Naive thymus-derived CD4-positive, alpha-beta T cell (primary cell): ENCODE measurements at places on chromosomes 1 and 21. TPM values are rescaled to one million over a fixed set of nuclear protein-coding genes. Genes with fewer than 3 reads are reported as not detected.
A peak's percentile ranks its signal among the peaks of the same experiment; 100 is the strongest.

DNA sequence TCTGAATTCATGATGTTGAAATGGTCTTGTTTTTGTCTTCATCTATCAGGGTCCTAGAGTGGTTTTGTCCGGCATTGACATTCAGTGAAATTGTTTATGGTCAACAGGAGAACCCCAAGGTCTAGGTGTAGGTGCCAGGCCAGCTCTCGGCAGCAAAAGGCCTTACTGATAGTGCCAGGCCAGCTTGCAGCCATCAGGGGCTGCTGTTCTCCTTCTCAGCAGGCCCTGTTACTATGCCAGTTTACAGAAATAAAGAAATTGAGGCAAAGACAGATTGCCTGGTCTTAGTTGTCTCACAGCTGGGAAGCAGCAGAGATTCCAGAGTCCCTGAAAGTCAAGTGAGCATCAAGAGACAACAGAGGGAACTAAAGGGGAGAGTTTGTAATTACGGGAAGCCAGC, 12.0 kb downstream of the HMGB4 start:
- no peaks in the 10 kb centered on the region for H3K4me1 ChIP-seq
- H3K27me3 ChIP-seq = no peaks in the 10 kb centered on the region
- H3K36me3 ChIP-seq = no peaks in the 10 kb centered on the region
- DNase-seq = no peak
- H3K4me3 ChIP-seq = no peak overlapping the region
- H3K27ac ChIP-seq = no peak overlapping the region

GRCh38 chr1:92945748-92946270, 15.5 kb downstream of the DIPK1A start:
- H3K27me3 ChIP-seq = no peaks in the 10 kb centered on the region
- no peak for DNase-seq

DNA sequence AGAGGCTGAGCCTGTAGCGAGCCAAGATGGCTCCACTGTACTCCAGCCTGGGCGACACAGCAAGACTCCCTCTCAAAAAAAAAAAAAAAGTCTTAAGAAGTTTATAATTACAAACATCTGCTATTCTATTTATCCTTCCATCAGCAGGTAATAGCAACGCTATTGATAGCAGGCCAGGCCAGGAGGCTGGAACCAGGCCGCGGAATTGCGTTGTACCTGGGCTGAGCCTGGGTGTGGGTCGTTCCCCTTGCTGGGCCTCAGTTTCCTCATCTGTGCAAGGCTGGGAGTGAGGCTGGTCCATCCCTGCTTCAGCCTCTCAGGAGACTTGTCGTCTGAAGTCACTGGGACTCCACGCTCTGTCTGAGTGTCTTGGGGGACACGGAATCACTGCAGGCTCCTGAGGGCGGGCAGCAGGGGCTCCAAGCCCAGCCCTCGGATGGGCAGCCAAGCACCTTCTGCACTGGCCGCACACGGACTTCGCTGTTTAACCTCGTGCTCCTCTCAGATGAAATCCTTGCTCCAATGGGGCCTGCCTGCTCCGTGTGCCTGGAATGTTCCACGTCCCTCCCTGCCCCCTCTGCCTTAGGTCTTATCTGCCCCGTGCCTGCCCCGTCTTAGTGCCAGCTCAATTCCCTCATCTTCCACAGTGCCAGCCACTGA, 103.9 kb upstream of the C1orf174 start:
- no peaks in the 10 kb centered on the region for H3K27me3 ChIP-seq
- H3K4me3 ChIP-seq = no peak overlapping the region
- no peak overlapping the region for H3K27ac ChIP-seq

DNA sequence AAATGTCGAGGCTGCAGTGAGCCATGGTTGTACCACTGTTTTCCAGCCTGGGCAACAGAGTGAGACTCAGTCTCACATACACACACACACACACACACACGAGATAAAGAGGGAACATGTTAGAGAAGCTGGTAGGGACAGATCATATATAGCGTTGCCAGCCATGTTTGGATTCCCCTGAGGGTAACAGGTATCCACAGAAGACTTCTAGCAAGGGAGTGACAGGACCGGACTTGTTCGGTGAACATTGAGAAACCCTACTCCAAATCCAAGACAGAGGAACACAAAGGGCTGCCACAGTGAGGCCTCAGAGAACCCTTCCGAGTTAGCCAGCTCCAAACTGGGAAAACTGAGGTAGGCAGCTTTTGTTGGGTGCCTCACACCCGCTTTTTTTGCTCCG, 3.7 kb upstream of the SARS1 start:
- no peak overlapping the region for H3K27ac ChIP-seq
- H3K27me3 ChIP-seq = no peaks in the 10 kb centered on the region
- no peak overlapping the region for H3K4me3 ChIP-seq
- DNase-seq = no peak
- H3K4me1 ChIP-seq = peaks cover 8% of the 10 kb centered on the region
- H3K36me3 ChIP-seq = no peaks in the 10 kb centered on the region

DNA sequence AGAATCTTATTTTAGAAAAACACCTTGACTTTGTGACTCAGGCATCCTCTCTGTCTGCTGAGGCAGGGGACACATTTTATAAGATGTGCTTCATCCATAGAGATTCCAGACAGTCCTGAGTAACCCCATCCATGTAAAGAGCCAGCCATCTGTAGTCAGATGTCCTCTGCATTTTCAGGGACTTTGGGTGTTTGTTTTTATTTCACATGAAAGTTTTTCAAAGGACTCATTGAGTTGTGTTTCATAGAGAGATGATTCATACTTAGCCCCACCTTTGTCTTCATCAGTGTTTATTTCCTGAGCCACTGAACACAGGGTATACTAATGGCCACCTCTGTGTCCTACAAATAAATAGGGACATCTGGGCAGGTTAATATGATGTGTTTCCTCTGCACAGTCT, 280.4 kb downstream of the CACNA1E start:
- DNase-seq = no peak
- no peak overlapping the region for H3K4me3 ChIP-seq
- H3K36me3 ChIP-seq = no peaks in the 10 kb centered on the region
- no peaks in the 10 kb centered on the region for H3K27me3 ChIP-seq
- H3K4me1 ChIP-seq = no peaks in the 10 kb centered on the region
- no peak overlapping the region for H3K27ac ChIP-seq

- no peak for DNase-seq
- no peak overlapping the region for H3K4me3 ChIP-seq
- H3K27ac ChIP-seq = no peak overlapping the region
- no peaks in the 10 kb centered on the region for H3K4me1 ChIP-seq
These were observed 92.1 kb upstream of the RGS18 start for GRCh38 chr1:192066202-192066601.

CYP2J2 gene
- total RNA-seq = 1.4 and 1.5 TPM in 2 replicates

DNA sequence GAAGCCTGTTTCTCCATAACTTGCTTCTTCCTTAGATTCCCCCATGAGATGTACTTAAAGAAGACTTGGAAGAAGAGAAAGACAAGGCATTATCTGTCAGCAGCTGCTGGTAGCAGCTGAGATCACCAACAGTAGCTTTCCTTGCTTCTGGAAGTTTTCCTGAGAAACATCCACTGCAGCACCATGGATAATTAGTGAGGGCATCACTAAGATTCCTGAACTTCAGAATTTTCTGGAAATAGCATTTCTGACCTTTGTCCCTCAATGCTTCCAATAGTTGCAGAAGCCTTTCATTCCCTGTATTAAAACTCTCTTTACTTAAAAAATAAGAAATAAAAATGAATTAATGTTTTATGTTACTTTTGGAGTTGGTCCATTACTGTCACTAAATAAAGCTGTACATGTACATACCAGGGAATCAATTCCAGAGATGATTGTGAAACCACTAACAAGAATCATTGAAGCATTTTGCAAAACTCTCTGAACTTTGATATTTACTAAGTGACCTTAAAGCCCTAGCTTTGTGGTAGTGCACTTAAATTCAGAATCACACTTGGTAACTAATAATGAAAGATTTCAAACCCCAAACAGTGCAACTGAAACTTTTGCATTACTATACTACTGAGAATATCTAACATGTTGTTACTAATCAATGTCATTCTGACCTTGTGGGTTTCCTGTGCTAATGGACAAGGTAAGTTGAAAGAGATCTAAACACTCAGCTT, at the start of gene CFHR4:
TSS of gene CFHR4 (plus strand) at position 538 of the 725 bp plus-strand sequence. CDS start at position 637, 99 bp downstream.
- DNase-seq = no peak
- no peaks in the 10 kb centered on the region for H3K27me3 ChIP-seq
- H3K27ac ChIP-seq = no peak within 1 kb of the TSS
- no peaks in the 10 kb centered on the region for H3K4me1 ChIP-seq
- H3K4me3 ChIP-seq = no peak within 1 kb of the TSS
- no peaks in the 10 kb centered on the region for H3K36me3 ChIP-seq

DNA sequence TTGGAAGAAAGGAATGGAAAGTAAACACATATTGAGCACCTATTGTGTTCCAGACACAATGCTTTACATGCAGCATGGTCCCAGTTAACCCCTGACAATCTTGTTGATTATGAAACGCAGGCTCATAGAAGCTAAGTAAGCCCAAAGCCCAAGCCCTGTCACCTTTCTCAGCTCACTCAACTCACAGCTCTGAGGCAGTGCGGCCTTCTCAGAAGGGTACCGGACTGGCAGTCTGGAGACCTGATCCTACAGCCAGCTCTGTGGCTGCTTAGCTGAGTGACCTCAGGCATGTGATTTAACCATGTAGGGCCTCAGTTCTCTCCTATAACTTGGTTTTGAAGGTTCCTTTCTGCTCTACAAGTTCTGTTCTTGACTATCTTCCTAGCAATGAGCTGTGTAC, 464 bp upstream of the RNASEL start:
- peak overlapping the region; percentile 97 for H3K27ac ChIP-seq
- peak overlapping the region; percentile 92 for H3K4me3 ChIP-seq
- no peak for DNase-seq
- no peaks in the 10 kb centered on the region for H3K27me3 ChIP-seq
- peaks cover 16% of the 10 kb centered on the region for H3K4me1 ChIP-seq
- peaks cover 6% of the 10 kb centered on the region for H3K36me3 ChIP-seq

CD2 gene
- total RNA-seq = 186 TPM

GRHL3 gene
- total RNA-seq = not detected

- no peaks in the 10 kb centered on the region for H3K36me3 ChIP-seq
- H3K27ac ChIP-seq = no peak overlapping the region
- no peak overlapping the region for H3K4me3 ChIP-seq
- H3K4me1 ChIP-seq = no peaks in the 10 kb centered on the region
These were observed 64.8 kb upstream of the GNG4 start for GRCh38 chr1:235714205-235714897.

DNA sequence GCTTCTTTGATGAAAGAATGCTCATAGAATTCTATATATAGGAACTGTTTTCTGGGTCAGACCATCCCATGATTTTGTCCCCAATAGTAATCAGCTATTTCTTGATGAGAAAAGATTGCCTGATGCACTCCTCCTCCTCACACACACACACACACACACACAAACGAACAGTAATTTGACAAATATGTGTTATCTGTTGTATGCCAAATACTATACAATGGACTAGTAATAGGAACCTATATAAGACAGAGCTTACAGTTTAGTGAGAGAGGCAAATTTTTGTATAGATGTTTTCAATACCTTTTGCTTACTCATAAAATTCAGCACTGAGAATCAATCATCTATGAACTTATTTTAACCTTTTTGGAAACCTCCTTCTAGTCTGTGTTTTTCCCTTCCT, 76.8 kb downstream of the PLA2G4A start:
- no peak overlapping the region for H3K4me3 ChIP-seq
- H3K36me3 ChIP-seq = no peaks in the 10 kb centered on the region
- no peak overlapping the region for H3K27ac ChIP-seq

- H3K4me1 ChIP-seq = no peaks in the 10 kb centered on the region
- no peak overlapping the region for H3K4me3 ChIP-seq
- H3K27me3 ChIP-seq = no peaks in the 10 kb centered on the region
- no peak overlapping the region for H3K27ac ChIP-seq
- H3K36me3 ChIP-seq = no peaks in the 10 kb centered on the region
These were observed 62.3 kb downstream of the KAZN start for GRCh38 chr1:14660801-14661200.

- peaks cover 13% of the 10 kb centered on the region for H3K36me3 ChIP-seq
- no peak overlapping the region for H3K27ac ChIP-seq
These were observed 40.0 kb downstream of the PDC start for GRCh38 chr1:186420923-186421322.

GBP6 gene
- 0.30 TPM for total RNA-seq

- H3K36me3 ChIP-seq = no peaks in the 10 kb centered on the region
- DNase-seq = no peak
- H3K4me3 ChIP-seq = no peak overlapping the region
- H3K4me1 ChIP-seq = no peaks in the 10 kb centered on the region
- no peaks in the 10 kb centered on the region for H3K27me3 ChIP-seq
These were observed 23.0 kb upstream of the HSPA13 start for GRCh38 chr21:14405962-14406361.

DNA sequence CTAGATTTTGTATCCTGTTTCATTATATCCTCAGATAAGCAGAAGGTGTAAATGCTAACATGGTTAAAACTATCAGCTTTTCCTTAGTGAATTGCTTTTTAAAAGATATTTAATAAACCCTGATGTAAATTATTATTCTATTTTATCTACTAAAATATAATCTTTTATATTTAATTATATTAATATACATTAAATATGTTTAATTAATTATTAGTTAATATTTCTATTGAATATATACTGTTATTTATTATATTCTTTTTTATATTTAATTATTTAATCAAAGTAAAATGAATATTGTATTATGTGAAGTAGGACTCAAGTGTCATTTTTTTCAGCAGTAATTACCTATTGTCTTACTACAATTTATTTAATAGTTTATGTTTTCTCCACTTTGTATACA, 179.7 kb upstream of the ADGRL4 start:
- H3K36me3 ChIP-seq = no peaks in the 10 kb centered on the region
- no peak overlapping the region for H3K27ac ChIP-seq
- H3K4me1 ChIP-seq = no peaks in the 10 kb centered on the region
- no peak for DNase-seq
- no peaks in the 10 kb centered on the region for H3K27me3 ChIP-seq
- no peak overlapping the region for H3K4me3 ChIP-seq

RHD gene
- total RNA-seq = not detected

- no peak overlapping the region for H3K27ac ChIP-seq
- no peaks in the 10 kb centered on the region for H3K36me3 ChIP-seq
- no peaks in the 10 kb centered on the region for H3K27me3 ChIP-seq
- H3K4me1 ChIP-seq = no peaks in the 10 kb centered on the region
- DNase-seq = peak; percentile 37
These were observed 35.8 kb downstream of the EVI5 start for GRCh38 chr1:92749024-92749634.

ETV3L gene
- not detected in 2 replicates for total RNA-seq

NPPB gene
- total RNA-seq = not detected

- H3K27me3 ChIP-seq = no peaks in the 10 kb centered on the region
- H3K4me3 ChIP-seq = no peak overlapping the region
- no peak overlapping the region for H3K27ac ChIP-seq
- DNase-seq = no peak
These were observed 72.0 kb downstream of the ST6GALNAC5 start for GRCh38 chr1:76939050-76939816.

RIIAD1 gene
- total RNA-seq = not detected
